Forelimb muscle (tissue), 1 donor: ENCODE measurements at places on chromosomes 11 and 22.

DNA sequence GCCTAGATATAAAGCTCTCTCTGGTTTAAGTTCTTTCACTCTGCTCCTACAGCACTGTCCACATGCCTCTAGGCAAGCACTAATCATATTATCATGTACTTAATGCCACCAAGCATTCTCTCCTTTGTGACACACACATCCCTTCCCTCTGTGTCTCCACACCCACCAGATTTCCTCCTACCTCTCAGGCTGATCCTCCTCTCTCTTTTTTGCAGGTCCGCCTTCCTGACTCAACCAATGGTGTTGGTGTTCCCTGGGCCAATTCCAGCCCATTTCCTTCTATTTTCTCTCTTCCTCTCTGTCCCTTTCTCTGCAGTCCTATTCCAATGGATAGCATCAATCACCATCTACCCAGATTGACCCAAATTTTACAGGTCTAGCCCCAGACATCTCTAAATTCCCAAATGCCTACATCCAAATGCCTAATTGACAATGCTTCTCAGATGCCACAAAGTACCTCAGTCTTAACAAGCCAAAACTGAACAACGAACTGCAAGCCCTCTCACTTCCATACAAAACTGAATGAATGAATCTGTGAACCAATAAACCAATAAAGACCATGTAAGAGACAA lies 504 bp upstream of the ZNF215 start:
- no peak for DNase-seq

DNA sequence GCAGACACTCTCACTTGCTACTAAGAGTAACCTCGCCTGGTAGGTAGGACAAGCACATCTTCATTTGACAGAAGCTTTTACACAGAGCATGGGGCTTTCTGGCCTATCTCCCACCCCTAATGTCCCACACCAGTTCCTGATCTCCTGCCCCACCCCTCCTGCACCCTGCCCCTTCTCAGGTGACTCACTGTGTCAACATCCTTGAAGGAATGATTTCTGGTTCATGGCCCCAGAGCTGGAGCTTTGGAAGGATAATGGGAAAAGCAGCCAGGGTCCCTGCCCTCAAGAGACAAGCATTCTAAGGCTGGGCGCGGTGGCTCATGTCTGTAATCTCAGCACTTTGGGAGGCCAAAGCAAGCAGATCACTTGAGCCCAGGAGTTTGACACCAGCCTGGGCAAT lies 47.2 kb downstream of the LRFN4 start:
- DNase-seq = no peak

DNA sequence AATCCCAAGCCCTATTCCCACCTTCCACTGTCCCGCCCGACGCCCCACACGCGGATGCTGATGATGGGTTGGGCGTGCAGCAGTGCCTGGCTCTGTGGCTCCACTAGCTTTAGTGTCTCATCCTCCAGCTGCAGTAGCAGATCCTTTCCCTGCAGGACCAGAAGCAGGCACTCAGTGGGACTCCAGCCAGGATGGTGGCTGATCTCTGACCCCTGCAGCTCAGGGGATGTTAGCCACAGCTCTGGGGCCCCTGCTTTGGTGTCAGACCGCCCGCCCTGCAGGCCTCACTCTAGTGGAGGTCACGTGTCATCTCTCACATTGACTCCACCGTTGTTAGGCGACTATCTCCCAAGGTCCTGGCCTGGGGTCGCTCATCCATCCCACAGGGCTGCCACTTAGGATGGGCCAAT lies 11.8 kb downstream of the SMPD1 start:
- no peak for DNase-seq

DNA sequence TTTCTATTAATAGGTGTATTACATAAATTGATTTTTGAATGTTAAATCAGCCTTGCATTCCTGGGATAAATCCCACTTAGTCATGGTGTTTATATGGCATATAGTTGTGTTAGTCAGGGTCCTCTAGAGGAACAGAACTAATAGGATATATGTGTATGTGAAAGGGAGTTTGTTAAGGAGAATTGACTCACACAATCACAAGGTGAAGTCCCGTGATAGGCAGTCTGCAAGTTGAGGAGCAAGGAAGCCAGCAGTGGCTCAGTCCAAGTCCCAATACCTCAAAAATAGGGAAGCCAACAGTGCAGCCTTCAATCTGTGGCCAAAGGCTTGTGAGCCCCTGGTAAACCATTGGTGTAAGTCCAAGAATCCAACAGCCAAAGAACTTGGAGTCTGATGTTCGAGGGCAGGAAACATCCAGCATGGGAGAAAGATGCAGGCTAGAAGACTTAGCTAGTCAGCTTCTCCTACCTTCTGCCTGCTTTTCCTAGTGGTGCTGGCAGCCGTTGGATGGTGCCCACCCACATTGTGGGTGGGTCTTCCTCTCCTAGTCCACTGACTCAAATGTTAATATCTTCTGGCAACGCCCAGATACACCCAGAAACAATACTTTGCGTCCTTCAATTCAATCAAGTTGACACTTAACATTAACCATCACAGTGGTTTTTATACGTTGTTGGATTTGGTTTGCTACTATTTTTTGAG lies 12.9 kb downstream of the SFI1 start:
- DNase-seq = no peak

DNA sequence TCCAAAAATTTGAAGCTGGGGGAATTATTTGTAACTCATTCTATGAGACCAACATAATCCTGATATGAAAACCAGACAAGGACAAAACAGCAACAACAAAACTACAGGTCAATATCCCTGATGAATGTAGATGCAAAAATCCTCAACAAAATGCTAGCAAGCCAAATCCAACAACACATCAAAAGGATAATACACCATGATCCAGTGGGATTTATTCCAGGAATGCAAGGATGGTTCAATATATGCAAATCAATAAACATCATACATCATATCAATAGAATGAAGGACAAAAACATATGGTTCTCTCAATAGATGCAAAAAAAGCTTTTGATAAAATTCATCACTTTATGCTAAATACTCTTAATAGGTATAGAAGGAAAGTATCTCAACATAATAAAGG lies 19.4 kb upstream of the USP2 start:
- DNase-seq = no peak

GRCh38 chr22:38205261-38206128 lies 3.7 kb downstream of the MAFF start:
- peak; percentile 73 for DNase-seq

DNA sequence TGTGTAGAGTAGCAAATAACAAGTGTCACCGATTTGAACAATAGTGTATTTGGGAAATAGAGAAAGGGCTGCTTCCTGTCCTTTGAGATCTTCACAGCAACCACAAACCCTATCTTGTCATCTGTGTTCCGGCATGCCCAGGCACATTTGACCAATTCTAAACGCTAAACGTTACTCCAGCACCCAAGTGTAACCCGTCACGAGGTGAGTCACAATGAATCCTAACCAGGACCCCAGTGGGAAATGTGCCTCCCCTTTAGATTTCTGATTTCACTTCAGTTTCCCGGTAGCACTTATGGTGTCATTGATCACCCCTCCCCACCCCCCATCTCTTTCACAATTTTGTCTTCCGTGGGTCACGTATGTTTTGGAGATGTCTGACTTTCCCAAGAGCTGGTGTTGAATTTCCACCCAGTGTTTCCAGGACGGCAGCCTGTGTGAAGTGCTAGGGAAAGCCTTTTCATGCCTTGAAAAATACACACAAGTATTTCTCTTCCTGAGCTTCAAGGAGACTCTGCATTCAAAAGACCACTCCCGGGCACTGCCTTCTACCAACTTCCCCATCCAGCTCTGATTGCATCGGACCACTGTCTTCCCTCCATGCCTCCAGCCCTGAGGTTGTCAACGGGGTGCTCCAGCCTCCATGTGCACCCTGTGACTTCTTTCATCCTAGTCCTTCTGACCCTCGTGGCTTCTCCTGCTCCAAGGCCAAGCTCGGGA lies 10.5 kb upstream of the C11orf24 start:
- DNase-seq = no peak

- no peak for DNase-seq
Observed at GRCh38 chr11:119210050-119210449, 3.9 kb downstream of the CBL start.

DNA sequence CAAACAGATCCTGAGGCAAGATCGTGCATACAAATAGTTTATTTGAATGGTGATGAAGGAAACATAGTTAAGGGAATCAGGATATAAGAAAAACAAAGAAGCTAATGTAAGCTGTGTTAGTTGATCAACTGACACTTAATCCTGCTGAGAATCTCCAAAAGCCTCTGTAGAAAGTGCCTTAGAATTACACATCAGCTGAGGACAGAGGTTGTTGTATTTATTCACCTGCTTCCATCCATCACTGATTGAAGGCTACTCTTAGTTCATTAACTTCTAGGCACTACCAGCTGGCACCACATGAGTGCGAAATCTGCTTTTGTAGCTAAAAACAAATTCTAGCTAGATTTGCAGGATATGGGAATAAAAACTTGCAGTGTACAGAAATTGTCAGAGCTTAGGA lies 1082.0 kb upstream of the CNTN5 start:
- DNase-seq = no peak

- DNase-seq = no peak
Observed at GRCh38 chr11:112610996-112611750, 350.0 kb upstream of the NCAM1 start.

DNA sequence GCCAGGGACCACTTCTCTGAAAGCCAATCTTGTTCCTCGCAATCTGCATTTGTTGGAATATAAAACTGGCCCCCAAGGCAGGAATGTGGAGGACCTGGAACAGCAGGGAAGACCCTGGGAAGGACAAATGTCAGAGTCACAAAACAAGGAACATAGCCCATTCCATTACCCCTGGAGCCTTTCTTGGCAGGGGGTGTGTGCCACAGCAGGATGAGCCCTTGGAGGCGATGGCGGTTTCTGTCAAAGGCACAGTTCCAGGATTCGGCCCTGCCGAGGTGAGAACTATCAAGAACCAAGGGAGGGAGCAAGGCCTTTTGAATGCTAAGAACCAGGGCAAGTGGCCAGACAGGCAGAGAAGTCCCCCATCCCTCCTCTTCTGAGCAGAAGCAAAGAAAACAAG lies 204.3 kb downstream of the TRIM29 start:
- no peak for DNase-seq

GRCh38 chr11:69293087-69293486 lies 868 bp upstream of the MYEOV start:
- no peak for DNase-seq

DNA sequence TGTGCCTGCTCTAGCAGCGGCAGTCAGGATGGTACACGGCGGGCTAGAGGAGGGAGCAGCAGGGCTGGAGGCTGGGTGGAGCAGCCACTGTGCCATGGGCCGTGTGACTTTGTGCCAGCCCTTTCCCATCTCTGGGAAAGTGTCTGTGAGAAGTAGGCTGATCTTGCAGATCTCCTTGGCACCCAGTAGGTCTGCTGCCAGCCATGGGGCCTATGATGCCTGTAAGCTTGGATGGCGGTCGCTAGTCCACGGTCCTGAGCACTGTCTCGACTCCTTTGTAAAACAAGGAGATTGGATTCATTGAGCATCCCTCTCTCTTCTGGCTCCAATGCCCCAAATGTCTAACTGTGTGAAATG lies 22.6 kb downstream of the AMPD3 start:
- DNase-seq = no peak

- no peak for DNase-seq
Observed at GRCh38 chr22:41534219-41534618, 10.1 kb downstream of the POLR3H start.
